Glomerular endothelial cell (primary cell): ENCODE measurements at places on chromosomes 5 and 9.

DNA sequence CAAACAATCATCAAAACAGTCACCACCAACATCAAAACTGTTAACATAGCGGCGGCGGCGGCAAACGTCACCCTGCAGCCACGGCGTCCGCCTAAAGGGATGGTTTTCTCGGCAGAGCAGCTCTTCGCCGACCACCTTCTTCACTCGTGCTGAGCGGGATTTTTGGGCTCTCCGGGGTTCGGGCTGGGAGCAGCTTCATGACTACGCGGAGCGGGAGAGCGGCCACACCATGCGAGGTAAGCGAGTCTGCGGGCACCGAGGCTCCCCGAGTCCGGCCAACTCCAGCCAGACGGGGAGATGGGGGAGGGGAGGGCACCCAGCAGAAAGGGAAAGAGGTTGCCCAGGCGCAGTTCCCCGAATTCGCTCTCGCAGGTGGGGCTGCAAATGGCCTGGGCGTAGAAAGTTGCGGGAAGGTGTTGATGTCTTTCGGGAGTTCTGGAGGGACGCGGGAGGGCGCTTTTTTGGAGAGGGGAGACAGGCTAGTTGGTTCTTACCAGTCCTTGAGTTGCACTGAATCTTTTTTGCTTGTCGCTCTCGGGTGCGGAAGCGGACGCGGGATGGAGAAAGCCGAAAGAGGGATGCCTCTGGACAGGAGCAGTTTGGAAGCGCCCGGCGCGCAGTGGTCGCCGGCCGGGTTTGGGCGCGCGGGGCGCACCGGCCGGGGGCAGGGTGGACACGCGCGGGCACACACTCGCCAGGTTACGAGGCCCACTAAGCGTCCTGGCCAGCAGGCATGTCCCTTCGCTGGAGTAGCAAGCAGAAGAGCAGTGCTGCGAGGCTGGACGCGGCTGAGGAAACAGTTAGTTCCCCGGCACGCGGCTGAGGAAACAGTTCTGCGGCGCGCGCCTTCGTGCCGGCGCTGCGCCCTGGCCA lies 849 bp downstream of the RORB start:
- no peak for DNase-seq

GRCh38 chr9:16681652-16681987 lies 188.8 kb downstream of the BNC2 start:
- DNase-seq, result no peak

DNA sequence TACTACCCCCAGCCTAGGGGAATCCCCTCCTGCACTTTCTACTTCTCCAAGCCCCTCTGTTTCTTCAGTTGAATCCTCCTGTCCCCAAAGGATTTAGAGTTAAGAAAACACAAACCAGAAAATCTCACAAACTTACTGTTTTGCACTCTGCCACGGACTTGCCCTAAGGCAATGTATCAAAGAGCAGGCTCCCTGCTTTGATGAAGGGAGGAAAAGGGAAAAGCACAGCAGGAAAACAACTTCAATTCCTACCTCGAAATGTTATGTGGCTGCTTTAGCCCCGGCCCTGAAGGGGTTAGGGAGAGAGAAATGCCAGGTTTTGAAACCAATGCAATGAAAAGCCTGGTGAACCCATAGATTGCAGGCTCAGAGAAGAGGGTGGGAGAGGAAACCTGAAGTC lies 254.7 kb downstream of the MAN2A1 start:
- no peak for DNase-seq

- DNase-seq, result no peak
Measured at GRCh38 chr5:167269146-167269545, 1022.3 kb upstream of the WWC1 start.

- peak; percentile 14 for DNase-seq
Measured at GRCh38 chr5:38994324-38994927, 79.8 kb downstream of the RICTOR start.

- DNase-seq, result peak; percentile 56
Measured at GRCh38 chr9:136118320-136119060, at the start of gene TMEM250. Gene TMEM250, minus strand, starts transcription at chr9:136118875. Its CDS starts 1,975 bp downstream, at chr9:136116900.

GRCh38 chr5:56170557-56170956 lies 62.6 kb downstream of the ANKRD55 start:
- no peak for DNase-seq

GRCh38 chr5:132455614-132456115 lies 34.9 kb downstream of the IRF1 start:
- DNase-seq, result no peak

DNA sequence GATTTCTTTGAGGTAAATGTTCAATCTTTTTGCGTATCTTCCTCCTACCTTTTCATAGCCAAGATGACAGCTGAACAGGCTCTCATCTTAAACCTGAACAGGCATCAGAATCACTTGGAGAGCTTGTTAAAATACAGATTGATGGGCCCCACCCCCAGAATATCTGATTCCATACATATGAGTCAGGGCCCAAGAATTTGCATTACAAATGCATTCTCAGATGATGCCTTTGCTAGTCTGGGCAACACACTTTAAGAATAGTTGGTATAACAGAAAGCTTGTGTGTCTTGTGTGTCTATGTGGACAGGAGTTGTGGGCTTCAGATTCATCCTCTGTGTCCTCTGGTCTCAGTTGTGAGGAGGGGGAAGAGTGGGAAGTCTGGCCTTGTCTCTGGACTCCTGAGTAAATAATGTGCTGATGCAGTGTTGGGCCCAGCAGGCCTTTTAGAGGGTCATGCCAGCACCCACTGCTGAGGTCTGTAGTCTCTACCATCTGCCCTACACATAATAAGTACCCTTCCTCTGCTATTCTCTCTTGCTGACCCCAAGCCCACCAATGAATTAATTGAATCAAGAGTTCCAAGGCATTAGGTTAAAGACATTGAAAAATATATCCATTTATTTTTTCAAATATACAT lies 43.1 kb downstream of the PTCD2 start:
- DNase-seq, result peak; percentile 39

DNA sequence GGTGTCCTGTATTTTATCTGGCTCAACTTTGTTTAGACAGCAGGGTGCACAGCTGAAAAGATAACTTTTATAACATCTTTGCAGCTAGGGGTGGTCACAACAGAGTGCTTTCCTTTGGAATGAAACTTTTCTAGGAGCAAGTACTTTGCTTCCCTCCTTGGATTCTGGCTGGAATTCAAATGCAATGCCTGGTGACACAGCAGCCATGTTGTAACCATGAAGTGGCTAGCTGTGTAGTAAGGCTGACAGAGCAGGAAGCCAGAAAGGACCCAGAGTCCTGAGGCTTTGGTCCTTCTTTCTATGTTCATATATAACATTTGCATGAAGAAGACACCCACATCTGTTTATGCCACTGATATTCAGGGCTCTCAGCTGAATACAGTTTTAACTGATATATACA lies 48.1 kb downstream of the TENT4A start:
- DNase-seq, result no peak

DNA sequence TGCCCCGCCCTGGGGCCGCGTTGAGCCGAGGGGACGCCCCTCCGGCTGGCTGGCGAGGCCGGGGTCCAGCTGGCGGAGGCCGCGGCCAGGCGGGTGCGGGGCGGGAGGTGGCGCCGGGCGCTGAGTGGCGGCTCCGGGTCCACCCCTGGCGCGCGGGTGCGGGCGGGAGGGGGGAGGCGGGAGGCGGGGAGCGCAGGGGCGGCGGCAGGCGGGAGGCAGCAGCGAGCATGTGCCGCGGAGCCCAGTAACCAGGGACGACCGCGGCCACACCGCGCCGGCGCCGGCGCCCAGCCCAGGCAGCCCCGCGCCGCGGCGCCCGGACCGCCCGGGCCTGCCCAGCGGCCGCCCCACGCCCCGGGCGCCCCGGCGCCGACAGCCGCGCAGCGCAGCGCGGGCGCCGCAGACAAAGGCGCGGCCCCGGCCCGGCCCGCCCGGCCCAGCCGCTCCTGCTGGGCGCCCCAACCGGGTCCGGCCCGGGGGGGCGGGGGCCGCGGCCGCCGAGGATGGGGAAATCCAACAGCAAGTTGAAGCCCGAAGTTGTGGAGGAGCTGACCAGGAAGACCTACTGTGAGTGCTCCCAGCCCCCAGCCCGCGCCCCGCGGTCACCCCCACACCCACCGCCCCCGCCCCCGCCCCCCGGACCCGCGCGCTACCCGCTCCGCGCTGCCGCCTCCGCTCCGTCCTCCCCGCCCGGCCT lies at the start of gene NCS1:
TSS of gene NCS1 (plus strand) at position 244 of the 697 bp plus-strand sequence. CDS start at position 504, 260 bp downstream.
- no peak for DNase-seq

DNA sequence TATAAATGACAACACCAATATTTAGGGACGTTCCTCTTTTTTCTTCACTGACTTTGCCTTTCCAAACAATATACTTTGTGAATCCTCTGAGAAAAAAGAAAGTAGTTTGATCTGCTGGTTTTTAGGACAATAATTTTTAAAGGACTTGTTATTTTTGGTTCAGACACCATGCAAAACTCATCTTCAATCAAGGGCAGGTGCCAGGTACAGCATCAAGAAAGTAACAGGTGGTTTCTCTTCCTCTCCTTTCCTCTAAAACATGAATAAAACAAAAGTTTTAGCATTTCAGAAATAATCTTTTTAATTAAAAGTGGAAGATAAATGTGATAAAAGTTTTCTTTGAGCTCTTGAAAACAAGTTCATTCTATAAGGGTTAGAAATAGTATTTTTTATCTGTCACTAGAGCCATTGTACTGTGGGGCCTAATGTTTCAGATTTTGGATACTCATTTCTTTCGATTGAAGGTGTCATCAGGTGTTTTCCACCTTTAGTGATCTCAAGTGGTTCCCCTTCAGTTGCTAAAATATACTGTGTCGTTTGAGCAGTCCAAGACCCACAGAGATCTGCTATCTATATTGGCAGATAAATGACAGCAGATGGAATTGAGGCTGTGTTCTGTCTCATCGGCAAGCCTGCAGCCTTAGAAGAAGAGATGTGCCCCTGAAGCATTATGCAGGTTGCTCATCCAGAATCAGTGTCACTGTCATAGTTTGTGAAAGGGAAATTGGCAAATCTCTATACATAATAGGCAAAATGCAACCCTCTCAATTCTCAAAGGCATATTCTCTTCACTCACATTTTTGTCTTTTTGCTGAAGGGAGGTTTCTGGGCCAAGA lies 499.7 kb downstream of the PDE4D start:
- DNase-seq, result no peak

DNA sequence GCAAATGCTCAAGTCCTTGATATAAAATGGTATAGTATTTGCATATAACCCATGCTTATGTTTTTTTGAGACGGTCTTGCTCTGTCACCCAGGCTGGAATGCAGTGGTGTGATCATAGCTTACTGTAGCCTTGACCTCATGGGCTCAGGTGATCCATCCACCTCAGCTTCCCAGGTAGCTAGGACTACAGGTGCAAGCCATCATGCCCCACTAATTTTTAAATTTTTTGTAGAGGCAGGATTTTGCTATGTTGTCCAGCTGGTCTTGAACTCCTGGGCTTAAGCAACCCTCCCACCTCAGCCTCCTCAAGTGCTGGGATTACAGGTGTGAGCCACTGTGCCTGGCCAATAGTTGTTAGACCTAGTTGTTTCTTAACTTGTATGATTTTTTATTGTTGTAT lies 17.3 kb downstream of the SLC36A3 start:
- no peak for DNase-seq

GRCh38 chr5:7078901-7079300 lies 317.0 kb upstream of the ADCY2 start:
- no peak for DNase-seq

- DNase-seq, result no peak
Measured at GRCh38 chr5:121915765-121916164, 46.0 kb upstream of the SRFBP1 start.

DNA sequence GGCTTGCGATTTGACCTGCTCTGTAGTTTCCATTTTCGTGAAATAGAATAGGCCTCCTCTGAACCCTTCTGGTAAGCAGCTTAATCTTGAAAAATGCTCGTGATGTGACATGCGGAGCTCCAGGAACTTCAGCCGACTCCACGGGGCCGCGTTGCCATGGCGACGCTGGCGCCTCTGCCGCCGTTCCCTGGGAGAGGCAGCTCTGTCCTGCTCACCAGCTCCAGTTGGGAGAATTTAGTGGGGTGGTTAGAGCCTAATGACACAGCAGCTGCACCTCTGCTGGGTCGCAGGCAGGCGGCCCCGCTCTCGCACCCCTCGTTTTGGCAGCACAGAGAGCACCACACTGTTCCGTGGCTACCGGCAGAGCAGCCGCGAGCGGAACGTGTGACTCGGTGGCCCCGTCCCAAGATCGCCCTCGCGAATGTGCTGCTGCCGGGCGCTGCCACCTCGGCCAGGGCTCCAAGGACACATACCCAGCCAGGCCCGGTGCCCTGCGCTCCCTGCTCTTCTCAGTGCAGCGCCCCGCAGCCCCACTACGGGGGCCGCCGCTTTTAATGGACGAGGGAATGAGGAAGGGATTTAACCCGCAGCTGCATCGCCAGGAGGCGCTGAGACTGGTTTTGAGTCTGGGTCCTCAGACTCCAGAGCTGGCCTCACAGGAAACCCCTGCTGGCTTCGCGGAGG lies 131.2 kb upstream of the LMX1B start:
- no peak for DNase-seq

- no peak for DNase-seq
Measured at GRCh38 chr5:156870498-156870839, 20.4 kb downstream of the PPP1R2B start.

DNA sequence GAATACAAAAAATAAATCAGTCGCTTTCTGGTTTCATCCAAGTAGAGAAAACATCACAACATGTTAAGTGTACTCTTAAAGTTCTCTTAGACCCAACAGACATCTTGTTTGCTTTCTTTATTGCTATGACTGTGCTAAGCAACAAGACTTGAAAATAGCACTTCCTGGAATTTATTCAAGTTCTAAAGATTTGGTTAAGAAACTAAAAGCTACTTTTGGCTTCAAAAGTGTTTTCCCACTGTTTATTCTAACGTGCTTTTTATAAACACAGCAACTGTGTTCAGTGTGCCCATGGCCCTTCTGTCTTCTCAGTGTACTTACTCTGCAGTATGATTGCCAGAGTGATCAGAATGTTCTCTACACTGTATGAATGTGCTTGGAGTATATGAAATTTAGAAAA lies 109.8 kb downstream of the GIN1 start:
- DNase-seq, result no peak

- no peak for DNase-seq
Measured at GRCh38 chr9:131165523-131165922, 40.1 kb downstream of the NUP214 start.

DNA sequence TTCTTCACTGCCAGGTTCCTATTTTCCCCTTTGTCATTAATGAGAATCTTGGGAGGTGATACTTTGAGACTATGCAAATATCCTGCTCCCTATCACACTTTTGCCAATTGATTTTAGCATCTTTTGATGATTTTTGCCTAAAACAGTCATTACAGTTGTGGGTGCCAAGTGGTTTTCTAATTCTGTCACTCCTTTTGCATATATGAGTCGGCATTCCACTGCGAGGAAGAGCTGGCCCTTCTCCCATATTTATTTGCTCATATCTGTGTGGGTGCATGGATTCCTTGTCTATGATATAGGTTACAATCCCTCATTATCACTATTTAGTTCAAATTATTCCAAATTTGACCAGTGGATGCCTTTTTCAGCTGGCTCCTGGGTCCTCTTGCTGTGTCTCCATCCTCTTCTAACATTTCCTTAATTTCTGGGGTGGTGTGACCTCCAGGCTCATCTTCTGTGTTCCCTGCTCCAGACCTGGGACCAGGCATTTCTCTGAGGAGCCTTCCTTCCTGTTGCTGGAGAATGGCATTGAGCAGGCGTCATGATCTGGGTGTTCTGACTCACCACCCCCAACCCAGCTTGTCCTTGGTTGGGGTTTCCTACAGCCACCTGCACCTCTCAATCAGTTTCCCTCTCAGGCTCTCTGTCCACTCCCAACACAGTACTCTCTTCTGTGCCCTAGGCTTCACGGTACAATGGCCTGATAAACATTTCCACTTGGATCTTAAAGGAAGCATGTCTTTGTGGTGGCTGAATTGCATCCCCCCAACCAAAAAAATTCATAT lies 106.7 kb downstream of the NXNL2 start:
- no peak for DNase-seq

- DNase-seq, result no peak
Measured at GRCh38 chr5:8633696-8634095, 764.7 kb downstream of the MTRR start.

- DNase-seq, result no peak
Measured at GRCh38 chr5:76425146-76425545, 22.1 kb downstream of the IQGAP2 start.
